ENCODE measurements at places on chromosomes 5 and 9. TPM values are rescaled to one million over a fixed set of nuclear protein-coding genes. Genes with fewer than 3 reads are reported as not detected.

DNA sequence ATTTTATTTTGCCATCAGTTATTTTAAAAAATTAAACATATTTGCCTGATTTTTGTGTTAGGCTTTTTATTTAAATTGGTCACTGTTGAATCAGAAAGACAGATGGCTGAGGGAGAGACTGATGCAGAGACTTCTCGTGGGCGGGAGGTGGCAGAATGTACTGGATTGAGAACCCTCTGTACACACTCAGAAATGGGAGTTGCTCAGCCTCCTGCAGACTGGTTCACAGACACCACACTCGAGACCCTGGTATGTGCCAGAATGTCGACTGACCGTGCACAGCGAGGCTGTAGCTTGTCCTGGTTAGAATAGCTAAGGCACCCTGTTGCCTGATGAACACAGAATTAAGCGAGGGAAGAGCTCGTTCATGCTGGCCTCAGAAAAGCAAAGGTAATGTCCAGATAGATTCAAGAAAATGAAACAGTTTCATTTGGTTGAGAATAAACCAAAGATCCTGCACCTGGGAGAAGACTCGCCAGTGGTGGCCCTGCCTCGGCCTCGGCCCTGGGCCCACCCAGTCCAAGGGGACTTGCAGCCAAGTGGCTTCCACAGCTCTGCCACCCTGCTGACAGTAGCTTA lies 71.3 kb upstream of the OTULINL start:
- no peak for DNase-seq

The AGXT2 gene
- not detected for total RNA-seq

The C5 gene
- total RNA-seq = 3.8 TPM

GRCh38 chr9:34573599-34574325 lies 15.8 kb downstream of the CNTFR start:
- DNase-seq = no peak

The SURF1 gene
- 23.5 TPM for total RNA-seq

The SLC28A3 gene
- 0.82 TPM for total RNA-seq

DNA sequence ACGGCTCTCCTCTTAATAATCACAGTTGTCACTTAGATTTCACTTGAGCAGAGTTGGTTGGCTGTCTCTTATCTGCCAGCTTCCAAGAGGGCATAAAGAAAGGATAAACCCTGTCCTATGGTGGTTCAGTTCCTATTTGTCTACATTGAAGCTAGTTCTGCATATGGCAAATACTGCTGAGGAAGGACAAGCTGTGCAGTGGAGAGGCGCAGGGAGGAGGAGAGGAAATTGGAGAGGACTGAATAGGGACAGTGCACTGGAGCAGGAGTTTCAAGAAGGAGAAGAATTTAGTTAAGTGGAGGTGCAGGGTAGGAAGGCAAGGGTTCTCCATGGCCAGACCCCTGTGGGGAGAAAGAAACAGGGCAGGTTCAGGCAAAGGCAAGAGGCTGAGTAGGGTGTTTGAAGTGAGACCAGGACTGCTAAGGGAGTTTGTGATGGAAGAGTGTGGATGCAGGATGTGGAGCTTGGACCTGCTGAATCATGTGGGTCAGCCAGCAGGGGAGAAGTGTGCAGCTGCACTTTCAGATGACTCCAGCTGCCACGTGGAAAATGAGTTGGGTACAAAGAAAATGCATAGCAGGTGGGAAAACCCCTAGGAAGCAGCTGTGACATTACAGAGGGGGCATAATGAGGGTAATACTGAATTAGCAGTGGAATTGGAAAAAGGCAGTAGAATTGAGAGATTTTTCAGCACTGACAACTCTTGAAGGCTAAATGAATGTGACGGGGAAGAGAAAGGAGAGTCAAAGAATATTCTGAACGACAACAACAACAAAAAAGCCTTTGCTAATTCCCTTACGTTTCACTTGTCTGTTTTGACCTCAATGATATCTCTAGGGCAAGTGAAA lies 66.8 kb downstream of the MAMDC2 start:
- no peak for DNase-seq

DNA sequence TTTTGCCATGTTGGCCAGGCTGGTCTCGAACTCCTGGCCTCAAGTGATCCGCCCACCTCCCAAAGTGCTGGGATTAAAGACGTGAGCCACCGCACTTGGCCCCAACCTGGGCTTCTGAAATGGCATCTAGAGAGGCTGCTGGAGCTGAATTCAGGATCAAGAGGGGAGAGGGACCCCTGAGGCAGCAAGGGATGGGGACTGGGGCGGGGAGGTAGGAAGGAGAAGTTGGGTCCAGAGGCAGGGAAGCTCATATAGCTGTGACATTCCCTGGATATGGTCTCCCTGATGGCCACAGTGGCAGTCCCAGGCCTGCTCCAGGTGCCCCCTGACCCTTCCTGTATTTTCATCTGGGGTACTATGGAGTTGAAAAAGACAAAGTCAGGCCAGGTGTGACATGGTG lies 12.1 kb downstream of the REEP2 start:
- DNase-seq = no peak

GRCh38 chr9:126301985-126302603 lies 24.5 kb upstream of the MVB12B start:
- DNase-seq = no peak

GRCh38 chr9:105405514-105406131 lies 42.2 kb upstream of the FSD1L start:
- no peak for DNase-seq

GRCh38 chr5:5320062-5320805 lies 102.2 kb upstream of the ICE1 start:
- no peak for DNase-seq

- DNase-seq = no peak
Measured at GRCh38 chr5:1297243-1297642, 2.4 kb upstream of the TERT start.

The NUTM2G gene
- total RNA-seq = not detected

Measured in ovary (tissue), 10 donors.